ENCODE measurements at places on chromosomes 11 and 22. TPM values are rescaled to one million over a fixed set of nuclear protein-coding genes. Genes with fewer than 3 reads are reported as not detected.

DNA sequence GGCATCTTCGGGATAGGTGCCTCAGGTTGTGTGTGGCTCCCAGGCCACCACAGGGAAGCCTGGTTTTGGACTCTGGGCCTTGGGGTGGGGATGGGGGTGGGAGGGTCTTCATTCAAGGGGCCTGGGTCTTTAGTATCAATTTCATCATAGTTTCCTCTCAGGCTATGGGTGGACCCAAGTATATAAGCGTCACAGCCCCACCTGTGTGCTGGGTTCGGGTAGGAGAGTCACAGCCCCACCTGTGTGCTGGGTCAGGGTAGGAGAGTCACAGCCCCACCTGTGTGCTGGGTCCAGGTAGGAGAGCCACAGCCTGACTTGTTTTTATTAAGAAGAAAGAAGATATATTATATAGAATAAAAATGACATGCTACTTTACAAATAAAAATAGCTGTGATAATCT, 422.1 kb downstream of the BRD1 start:
- DNase-seq: no peak

DNA sequence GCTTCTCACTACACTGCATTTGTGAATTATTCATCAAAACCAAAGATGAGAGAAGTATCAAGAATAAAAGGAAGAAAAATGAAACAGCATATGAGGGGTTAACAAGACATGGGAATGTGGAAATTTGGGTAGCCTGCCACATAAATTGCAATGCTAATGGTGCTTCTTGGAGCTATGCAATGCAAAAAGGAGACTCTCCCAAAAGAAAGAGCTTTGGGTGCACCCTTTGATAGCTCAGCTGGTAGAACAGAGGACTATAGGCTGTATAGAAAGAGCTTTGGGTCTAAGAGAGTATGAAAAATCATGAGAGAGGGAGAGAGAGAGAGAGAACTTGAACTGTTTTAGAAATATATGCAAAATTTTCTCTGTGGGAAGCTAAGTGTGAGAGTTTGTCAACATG, 26.3 kb downstream of the SPA17 start:
- DNase-seq: no peak

- no peak for DNase-seq
These were observed 3.2 kb downstream of the DBX1 start for GRCh38 chr11:20156876-20157613.

GRCh38 chr11:19820100-19820499, 107.5 kb downstream of the NAV2 start:
- DNase-seq: no peak

GRCh38 chr11:59205648-59206047, 7.1 kb downstream of the MPEG1 start:
- no peak for DNase-seq

GRCh38 chr11:122642472-122642922, 13.0 kb upstream of the UBASH3B start:
- DNase-seq: no peak

DNA sequence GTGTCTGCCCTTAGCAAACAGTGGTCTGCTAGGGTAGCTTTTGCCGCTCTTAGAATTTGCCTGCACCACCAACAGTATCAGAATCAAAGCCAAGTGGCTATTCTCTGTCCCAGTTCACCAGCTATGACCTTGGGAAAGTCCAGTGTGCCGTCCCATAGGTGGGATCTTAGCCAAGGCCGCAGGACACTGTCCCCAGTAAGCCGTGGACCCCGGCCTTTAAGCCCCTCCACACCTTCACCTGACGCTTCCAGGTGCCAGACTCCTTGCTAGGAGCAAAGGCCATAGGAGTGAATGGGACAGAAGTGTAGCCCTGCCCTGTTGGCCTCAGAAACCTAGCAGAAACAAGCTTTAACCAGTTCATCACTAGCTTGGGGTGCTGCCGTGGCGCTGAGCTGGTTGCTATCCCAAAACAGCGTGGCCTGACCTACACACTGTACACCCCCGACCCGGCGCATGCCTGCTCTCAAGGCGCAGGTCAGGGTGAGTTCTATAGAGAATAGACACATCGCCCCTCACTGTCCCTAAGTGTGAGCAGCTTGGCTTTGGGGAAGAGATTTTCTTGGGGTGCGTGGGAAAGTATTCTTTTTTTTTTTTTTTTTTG, 4.5 kb downstream of the FADD start:
- no peak for DNase-seq

GRCh38 chr11:21806947-21807346, 385.9 kb upstream of the ANO5 start:
- DNase-seq: no peak

GRCh38 chr22:27045103-27045947, 387.9 kb downstream of the MIAT start:
- DNase-seq: no peak

DNA sequence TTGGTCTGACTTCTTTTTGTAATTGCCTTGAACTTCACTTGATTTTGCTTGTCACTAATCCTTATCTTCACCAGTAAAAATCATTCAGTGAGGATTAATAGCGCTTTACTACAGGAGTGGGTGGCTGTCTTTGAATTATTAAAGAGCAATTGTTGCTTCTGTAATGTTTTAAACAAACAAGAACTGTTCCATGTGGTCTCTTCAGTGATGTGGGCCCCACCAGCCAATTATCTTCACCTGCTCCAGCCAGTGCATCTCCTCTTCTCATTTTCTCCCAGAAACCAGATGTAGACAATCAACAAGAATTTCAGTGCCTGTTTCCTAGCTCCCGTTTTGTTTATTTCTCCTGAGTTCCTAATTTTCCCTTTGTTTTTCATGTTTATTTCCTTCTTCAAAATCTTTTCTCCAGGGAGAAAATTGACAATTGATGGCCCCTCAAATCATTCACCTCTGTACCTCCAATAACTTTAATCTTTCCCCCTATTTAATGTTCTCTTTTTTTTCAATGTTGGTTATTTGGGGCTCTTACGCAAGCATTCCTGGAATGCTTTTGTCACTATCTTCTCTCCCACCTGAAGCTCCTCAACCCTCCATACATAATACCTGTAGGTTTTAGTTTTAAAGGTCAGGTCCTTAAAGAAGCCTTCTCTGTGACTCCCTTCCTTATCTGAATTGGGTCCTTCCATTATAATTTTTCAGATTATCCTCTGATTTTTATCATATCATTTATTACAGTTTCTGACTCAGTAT, 115.1 kb downstream of the ARFGAP2 start:
- no peak for DNase-seq

DNA sequence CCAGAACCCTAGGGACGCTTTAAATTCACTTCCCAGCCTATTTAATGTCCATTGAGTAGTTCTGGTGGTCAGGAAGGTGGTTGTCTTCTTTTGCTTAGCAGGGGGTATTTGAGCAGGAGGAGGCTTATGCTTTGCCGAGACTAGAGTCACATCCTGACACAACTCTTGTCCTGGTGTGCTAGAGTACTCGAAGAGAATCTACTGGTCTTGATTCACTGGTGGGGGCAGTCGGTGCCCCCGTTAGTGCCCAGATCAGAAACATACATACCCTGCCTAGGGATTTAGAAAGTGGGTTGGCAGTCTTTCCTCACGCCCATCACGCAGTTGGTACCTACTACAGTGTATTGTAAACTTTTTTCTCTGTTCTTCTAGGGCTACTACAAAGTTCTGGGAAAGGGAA, 2.7 kb downstream of the RPL27A start:
- no peak for DNase-seq

- no peak for DNase-seq
These were observed 4.7 kb downstream of the C11orf87 start for GRCh38 chr11:109426442-109427240.

DNA sequence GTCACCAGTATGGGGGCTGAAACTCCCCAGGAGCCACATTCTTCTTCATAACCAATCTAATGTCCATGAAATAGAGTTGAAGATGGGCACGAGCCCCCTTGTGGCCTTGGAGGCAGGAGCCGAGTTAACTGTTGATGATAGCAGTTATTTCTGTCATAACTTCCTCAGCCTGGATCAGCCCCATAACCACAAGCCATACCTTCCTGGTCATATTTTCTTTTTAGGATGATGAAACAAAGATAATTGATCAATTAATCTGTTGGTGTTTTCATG, 65.0 kb upstream of the TTC12 start:
- DNase-seq: no peak

DNA sequence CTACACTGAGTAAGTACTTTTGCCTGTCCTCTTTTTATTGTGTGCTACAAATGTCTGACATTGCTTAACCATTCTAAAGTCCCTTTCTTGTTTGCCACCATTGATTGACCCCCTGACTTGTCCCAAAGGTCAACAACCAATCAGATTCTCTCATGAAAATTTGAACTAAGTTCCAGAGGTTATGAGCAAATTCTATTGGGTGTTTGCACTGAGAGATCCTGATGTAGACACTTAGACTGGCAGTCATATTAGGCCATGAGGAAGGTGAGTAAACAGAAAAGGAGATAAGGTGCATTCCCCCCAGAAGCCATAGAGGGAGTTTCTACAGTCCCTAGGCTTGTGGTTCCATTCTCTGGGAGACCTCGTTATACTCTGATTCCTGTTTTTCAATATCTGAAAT, 101.3 kb upstream of the E2F8 start:
- DNase-seq: no peak

- no peak for DNase-seq
These were observed 52.2 kb upstream of the PAX6 start for GRCh38 chr11:31863170-31863832.

- DNase-seq: no peak
These were observed 5.4 kb downstream of the TRABD start for GRCh38 chr22:50190941-50191741.

DNA sequence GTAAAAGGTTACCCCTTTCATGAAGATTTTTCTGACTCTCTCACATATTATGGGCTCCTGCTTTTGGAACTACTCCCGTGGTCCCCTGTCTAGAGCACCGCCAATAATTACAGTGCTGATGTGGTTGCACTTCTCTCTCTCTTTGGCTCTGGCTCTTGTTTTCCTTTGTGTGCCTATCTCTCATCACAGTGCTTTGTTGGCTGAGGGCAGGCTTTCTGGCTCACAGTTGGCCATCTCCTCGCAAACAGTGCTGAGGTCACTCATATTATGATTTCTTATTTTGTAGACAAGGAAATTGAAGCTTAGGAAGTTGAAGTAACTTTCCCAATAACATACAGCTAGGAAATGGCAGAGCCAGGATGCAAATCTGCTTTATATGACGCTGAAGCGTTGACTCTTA, 192.5 kb downstream of the DDX10 start:
- DNase-seq: no peak

DNA sequence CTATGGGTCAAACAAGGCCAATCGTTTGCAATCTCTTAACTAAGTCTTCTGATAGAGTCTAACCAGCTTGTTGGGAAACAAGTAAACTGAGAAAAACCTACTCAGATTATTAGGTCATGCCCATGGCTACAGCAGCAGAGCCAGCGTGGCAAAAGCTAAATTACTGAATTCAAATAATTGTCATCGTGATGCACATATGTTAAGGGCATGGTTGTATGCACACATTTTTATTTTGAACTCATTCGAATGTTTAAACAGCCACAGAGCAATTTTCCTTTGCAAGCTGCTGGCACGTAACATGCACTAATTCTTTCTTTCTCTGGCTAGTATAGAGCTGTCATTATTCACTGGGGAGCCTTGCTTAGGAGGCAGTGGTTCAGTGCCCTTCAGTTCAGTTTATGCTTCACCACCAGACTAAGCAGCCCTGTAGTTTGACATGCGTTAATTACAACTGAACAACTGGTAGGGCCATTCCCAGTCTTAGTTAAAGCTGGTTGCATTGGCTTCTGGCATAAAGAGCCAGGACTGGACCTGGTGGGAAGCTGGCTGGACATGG, 396.4 kb downstream of the METTL15 start:
- DNase-seq: no peak

DNA sequence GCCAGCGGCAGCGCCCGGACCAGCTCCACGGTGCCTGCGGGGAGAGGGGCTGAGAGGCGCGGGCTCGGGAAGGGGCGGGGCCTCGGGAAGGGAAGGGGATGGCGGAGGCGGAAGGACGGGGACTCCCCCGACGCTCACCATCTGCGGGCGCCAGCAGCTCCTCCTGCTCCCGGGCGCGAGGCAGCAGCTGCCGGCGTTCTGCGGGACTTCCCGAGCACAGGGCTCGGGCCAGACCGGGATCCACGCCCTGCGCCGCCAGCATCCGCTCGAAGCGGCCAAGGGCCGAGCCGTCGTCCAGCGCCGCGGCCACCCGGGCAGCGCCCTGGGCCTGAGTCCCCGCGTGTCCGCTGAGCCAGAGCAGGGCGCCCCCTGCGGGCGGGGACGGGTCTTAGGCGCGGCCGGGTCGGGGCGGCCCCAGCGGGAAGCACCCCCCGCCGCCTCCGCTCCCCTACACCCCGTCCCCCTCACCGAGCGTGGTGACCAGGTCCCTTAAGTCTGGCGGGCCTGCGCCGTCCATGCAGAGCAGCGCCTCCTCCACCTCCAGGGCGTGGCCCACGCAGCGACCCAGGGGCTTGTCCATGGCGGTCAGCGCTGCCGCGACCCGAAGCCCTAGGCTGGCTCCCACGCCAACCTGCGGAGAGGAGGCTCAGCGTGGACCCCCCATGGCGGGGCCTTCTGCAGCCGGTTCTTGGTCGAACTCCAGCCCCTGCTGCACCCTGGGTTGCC, 873 bp upstream of the SCO2 start:
- peak; percentile 66 for DNase-seq

DNA sequence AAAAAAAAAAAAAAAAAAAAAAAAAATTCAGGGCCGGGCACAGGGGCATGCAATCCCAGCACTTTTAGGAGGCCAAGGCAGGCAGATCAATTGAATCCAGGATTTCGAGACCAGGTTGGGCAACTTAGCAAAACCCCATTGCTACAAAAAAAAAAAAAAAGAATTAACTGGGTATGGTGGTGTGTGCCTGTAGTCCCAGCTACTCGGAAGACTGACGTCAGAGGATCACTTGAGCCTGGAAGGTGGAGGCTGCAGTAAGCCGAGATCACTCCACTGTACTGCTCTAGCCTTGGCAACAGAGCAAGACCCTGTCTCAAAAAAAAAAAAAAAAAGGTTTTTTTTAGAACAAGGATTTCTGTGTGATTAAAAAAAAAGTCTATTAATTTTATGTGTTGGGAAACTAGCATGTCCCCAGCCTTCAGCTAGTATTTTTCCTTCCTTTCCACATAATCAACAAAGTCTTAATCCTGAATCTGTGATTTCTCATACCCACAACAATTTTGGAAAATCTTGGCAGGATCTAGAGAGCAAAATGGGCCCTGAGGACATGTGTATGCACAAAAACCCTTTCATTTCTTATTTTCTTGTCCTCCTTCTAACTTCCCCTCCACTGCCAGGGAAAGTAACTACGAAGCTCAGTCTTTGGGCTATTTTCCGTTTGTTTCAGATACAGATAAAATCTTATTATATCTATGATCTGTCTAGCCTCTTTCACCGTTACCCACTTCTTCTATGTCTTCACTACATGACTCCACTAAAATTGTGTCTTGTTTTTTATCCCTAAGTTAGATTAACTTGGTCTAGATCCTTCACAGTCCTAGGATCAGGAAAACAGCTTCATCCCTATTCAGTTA, 5.7 kb upstream of the AMBRA1 start:
- no peak for DNase-seq

- no peak for DNase-seq
These were observed 13.2 kb upstream of the PAFAH1B2 start for GRCh38 chr11:117130879-117131278.

The IGF2 gene
- 8.7 TPM for total RNA-seq

The DDI1 gene
- total RNA-seq: not detected

The GRIA4 gene
- 95.7 TPM for total RNA-seq

The ZNF280B gene
- total RNA-seq: 11.4 TPM

The HIKESHI gene
- 27.8 TPM for total RNA-seq

The HPX gene
- 8.3 TPM for total RNA-seq

The VSIG10L2 gene
- total RNA-seq: not detected

The ZNF70 gene
- 10.7 TPM for total RNA-seq

The SDHAF2 gene
- total RNA-seq: 33.0 TPM

The TRIM48 gene
- not detected for total RNA-seq

The APLP2 gene
- total RNA-seq: 357 TPM

The ACTN3 gene
- total RNA-seq: not detected

The C22orf23 gene
- 1.0 TPM for total RNA-seq

The MS4A14 gene
- 1.2 TPM for total RNA-seq

The CSRP3 gene
- total RNA-seq: not detected
